ENCODE measurements at places on chromosomes 4 and X.

DNA sequence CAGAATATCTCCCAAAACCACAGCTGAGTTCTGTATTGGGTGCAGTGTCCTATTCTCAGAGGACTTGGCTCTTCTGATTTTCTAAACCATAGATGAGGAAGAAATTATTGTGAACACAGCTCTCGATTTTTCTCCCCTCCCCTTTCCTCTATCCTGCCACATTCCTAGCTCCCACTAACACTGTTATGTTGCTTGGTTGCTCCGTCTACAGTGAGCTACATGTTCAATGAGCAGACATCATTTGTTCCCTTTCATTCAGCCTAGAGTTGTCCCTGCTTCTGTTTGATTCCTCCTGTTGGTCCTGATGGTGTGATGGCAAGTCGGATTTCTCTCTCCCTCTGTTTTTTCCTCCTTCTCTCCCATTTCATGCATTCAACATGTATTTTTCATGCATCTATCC lies 65.9 kb downstream of the DIPK2B start:
- DNase-seq = no peak

DNA sequence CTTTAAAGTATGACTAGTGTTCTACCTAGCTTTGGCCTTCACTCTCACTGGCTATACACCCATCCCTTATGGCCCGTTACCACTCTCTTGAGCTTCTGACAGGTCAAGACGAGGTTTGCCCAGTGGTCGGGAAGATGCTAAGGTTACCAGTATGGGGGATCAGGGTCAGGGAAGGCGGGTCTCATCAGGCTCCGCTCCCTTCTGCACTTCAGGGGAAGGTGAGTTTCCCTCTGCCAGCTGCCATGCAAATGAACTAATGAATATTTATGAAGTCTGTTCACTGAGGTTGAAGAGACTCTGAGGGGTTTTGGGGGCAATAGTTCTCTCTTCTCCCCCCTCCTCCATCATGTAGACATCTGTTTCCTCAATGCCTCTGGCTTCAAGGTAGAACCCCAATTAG lies 6.6 kb downstream of the EFNB1 start:
- no peak for DNase-seq

- no peak for DNase-seq
These were observed 2.6 kb downstream of the DCLK2 start for GRCh38 chr4:150080875-150081274.

DNA sequence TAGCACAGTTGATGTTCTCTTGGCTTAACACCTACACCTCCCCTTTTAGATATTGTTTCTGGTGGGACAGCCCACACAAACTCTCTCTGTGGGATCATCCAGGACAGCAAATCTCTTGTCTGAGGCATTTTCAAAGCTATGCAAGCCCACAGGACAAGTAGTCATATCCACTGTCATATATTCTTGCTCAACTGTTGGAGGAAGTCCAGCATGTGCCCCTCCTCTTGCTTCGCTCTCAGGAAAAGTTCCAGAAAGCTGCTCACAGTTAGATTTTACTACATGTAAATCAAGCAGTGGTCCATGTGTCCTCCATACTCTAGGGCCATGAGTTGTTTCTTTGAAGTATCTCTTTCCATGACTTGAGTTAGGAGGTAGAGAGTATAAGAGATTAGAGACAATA lies 260.7 kb downstream of the INPP4B start:
- no peak for DNase-seq

DNA sequence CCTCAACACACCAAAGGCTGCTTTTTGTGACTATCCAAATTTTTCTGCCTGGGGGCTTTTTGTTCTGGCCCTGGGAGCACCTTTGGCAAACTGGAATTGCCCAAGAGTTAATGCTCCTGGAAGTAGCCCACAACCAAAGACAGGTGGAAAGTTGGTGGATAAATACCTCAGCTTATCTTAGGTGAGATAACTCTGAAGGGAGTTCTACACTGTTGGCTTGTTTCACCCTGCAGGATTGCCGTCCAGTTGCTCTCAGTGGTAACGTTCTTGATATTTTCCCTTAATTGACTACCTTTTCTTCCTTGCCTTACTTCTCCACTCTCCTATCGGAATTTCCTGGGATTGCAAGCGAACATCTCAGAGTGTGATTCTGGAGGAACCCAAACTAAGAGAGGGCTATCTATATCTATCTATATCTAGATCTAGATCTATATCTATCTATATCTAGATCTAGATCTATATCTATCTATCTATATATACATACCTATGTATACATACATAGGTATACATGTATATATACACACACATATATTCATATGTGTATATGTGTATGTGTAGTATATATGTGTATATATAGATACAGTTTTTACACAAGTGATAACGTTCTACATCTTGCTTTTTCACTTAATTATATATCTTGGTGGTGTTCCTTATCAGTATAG lies 82.6 kb upstream of the DHX15 start:
- DNase-seq = no peak

GRCh38 chr4:153160821-153161220 lies 43.4 kb upstream of the TRIM2 start:
- DNase-seq = no peak

DNA sequence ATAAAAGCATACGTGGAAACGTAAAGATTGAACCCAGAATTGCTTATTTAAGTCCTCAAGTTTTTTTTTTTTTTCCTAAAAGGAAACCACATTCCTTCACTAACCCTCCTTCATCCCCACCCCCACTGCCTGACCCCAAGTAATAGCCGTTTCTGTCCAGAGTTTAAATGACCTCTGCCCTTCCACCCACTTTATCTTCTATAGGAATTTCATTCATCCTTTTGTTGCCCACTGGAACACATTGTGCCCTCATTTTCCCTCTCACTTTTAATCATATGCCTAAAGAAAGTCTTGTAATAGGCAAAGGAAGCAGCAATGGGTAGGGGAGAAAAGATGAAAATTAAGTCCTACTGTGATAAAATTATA lies 62.7 kb downstream of the SH3RF1 start:
- no peak for DNase-seq

GRCh38 chrX:34381241-34381640 lies 249.1 kb upstream of the FAM47A start:
- no peak for DNase-seq

DNA sequence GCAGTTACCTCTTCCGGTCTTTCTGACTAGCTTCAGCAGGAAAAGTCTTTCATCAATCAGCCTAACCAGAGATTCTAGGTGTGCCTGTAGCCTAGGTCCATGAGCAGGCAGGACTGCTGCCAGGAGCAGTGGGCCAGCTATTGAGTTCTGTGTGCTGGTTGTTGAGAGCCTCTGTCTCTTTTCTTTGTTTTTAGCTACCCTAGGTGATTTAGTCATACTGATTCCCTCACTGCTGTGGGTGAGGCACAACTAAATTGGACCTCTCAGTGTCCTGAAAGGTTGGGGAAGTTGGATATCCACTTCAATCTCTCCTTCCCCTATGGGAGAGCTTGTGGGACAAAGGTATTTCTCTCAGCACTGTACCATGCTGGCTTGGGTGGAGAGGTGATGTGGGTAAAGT lies 354.9 kb downstream of the GPAT3 start:
- DNase-seq = no peak

GRCh38 chr4:76311896-76312331 lies 5.4 kb downstream of the STBD1 start:
- no peak for DNase-seq

GRCh38 chr4:69836287-69836686 lies 23.7 kb downstream of the SULT1E1 start:
- no peak for DNase-seq

DNA sequence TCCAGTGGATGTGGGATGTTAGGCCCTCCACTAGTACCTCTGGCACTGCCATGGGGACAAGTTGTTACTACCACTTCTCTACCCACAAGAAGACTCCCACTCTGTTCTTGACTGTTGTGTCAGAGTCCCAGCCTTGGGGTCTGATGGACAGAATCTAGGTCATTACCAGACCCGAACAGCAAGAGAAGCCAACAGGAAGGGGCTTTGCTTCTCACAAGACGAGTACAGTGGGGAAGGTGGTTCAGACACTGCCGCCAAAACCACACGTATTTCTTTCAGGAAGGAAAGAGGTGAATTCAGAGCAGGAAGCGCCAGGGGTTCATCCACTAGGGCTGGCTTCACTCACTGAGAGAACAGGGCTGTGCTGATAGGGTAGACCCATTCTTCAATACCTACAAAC lies 161.3 kb upstream of the KIT start:
- DNase-seq = no peak

DNA sequence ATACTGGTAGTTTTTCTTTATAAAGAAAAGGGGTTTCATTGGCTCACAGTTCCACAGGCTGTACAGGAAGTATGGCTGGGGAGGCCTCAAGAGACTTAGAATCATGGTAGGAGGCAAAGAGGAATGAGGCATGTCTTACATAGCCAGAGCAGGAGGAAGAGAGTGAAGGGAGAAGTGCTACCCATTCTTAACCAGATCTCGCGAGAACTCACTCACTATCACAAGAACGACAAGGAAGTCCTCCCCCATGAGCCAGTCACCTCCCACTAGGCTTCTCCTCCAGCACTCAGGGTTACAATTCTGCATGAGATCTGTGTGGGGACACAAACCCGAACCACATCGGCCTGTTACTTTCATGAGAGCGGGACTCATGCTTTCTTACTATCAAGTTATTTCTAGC lies 240.5 kb downstream of the TENM3 start:
- no peak for DNase-seq

Data from DMS153 (cell line).